ENCODE measurements at places on chromosomes 7 and 10.

GRCh38 chr10:26729395-26729794, 31.9 kb downstream of the PDSS1 start:
- no peak for DNase-seq

DNA sequence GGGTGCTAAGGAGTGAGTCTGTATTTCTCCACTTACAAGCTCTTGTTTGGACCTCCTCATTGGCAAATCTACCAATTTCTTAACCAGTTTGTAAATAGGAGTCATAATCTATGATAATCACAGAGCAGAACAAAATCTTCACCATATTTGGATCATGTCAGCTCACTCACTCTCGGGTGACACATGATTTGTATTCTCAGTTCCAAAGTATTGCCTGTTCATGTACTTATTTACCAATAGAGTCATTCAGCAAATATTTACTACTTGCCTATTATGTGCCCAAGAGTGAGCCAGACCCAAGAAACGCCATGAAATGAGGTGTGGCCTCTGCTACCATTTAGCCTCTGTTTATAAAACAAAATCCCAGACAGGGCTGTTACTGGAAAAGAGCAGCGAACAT, 114.8 kb downstream of the TSPAN12 start:
- DNase-seq: no peak

GRCh38 chr10:63192826-63193225, 59.7 kb downstream of the NRBF2 start:
- DNase-seq: no peak

GRCh38 chr10:130403153-130404075, 267.2 kb downstream of the GLRX3 start:
- no peak for DNase-seq
